ENCODE measurements at places on chromosomes 7 and 10.

GRCh38 chr10:47300429-47300931, 483 bp downstream of the GDF10 start:
- DNase-seq: no peak

GRCh38 chr10:128011059-128011979, 104.4 kb downstream of the PTPRE start:
- peak; percentile 33 for DNase-seq

DNA sequence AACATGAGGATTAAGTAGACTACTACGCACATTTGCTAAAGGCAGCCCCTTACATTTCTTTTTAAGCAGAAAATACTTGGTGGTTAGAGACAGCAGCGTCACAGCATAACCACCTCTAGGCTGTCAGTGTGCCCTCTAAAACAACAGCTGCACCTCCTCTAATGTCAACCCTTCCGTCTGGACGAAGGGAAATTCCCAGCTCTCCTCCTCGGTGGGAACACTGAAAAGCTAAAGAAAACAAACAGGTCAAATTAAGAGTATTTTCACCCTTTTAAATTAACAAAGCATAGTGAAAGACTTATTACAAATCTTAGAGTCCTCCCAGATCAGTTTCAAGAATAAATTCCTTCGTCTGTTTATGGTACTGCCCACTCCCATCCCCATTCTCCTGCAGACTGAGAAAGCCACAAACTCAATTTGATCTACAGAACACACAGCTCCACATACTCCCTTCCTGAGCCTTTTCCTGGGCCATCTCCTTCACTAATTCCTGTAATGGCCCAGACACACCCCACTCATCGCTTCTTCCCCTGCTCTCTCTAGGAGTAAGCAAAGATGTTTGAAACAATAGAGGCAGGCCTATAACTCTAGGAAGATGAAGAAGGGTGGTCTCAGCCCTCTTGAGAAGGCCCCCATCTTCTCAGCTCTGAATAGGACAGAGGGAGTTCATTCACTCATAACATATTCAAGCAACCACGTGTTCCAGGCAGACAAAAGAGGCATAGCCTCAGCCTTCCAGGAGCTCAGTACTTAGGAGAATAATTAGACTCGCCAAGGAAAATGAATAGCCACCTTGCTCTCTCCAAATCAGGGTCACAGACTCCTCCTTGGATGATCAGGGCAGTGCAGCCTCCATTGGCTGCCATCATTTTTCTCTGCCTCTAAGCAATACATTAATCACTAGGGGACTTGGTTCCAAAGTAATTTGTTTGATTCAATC, 47.5 kb upstream of the HNRNPH3 start:
- no peak for DNase-seq

DNA sequence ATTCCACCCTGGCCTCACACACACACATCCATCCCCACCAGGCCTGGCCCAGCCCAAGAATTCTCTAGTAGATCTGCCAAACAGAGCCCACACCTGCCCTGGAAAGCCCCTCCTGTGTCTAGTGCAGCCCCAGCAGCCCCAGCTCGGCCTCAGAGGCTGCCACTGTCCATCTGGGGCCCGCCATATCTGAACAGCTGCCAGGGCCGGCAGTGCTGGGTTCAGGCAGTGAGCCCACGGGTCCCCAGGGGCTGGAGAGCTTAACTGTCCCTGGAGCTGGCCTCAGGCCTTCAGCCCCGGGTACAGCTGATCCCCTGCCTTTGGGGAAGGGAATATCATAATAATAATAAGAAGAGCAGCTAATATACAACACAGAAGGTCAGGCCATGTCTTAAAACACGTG, 574 bp downstream of the MYL10 start:
- no peak for DNase-seq

- peak; percentile 51 for DNase-seq
Observed at GRCh38 chr7:30163231-30163894, 28.6 kb downstream of the MTURN start.

DNA sequence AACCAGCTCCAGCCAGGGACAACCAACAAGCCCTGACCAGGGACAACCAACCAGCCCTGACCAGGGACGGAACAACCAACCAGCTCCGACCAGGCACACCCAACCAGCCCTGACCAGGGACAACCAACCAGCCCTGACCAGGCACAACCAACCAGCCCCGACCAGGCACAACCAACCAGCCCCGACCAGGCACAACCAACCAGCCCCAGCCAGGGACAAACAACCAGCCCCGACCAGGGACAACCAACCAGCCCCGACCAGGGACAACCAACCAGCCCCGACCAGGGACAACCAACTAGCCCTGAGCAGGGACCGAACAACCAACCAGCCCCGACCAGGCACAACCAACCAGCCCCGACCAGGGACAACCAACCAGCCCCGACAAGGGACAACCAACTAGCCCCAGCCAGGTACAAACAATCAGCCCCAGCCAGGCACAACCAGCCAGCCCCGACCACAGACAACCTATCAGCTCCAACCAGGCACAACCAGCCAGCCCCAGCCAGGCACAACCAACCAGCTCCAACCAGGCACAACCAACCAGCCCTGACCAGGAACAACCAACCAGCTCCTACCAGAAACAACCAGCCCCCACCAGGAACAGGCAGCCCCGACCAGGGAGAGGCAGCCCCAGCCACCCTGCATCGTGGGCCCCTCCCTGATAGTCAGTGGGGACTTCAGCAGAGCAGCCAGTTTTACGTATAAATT, 56.4 kb downstream of the PROSER2 start:
- DNase-seq: no peak

DNA sequence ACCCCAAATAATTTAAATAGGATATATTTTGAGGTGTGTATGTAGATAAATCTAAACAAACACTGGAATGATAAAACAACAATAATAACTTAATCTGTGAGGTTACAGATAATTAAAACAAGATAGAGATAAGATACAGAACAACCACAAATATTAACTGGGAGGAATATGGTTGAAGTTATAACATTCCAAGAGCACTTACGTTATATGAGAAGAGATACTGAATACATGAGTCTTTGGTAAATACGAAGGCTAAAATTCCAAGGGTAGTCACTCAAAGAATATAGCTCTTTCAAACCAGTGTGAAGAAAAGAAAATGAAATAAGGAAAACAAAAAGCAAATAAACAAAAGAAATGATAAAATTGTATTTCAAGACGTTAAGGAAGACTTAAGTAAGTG, 76.0 kb upstream of the MYO3A start:
- no peak for DNase-seq

DNA sequence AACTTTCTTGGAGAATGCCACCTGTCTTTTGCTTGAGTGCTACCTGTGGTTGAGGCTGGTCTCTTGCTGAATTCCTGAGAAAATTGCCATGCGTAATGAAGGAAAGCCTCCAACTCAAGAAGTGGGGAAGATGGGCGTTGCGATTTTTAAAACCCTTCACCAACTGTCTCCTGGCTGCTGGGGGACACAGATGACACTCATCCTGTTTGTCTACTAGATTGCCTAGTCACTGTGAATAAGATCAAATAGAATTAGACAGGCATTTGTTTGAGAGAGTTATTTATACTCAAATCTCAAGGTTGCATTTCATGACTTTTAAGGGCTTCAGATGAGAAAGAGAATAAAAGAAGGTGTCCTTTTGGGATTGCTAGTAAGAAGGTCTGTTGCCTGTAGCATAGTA, 84.3 kb upstream of the MTPN start:
- DNase-seq: no peak

GRCh38 chr7:67753891-67754290, 757.3 kb downstream of the TYW1 start:
- DNase-seq: no peak

GRCh38 chr7:11191574-11192220, 218.0 kb downstream of the PHF14 start:
- DNase-seq: no peak

DNA sequence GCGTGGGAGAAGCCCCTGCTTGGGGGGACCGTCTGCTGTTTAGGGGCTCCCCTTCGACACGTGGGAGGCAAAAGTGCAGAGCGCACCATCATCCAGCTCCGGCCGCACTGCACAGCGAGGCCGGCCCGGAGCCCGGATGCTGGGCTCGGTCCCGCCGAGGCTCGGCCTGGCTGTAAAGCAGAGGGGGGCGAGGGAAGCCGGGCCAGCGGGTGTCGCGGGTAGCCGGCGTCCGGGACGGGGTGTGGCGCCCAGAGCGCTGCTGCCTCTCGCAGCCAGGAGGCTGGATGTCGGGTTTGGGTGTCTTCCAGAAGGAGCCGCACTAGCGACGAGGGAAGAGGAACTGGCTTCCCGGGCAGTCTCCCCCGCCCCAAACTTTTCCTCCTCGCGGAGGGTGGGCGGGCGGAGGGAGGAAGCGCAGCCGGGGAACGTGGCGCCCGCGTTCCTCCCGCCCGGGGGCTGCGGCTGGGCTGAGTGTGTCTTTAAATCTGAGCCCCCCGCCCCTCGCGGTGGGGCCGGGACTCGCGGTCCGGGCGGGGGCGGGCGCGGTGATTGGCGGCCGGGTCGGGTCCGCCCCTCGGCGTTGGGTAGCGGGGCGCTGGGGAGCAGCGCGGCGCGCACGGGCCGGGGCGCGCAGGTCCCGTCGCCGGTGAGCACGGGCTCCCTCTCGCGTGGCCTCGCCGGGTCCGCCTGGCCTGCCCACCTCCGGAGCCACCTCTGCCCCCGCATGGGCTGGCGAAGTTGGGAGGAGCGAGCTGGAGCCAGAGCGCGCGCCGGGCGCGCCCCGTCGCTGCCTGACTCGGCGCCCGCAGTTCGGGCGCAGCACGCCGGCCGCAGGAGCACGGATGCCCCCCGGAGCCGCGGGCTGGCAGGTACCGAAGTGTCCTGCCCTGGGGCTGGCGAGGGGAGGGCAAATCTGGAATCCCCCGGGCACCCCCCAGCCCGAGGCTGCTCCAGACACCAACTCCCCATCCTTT, at the start of gene PALD1:
Gene PALD1, plus strand, starts transcription at position 577 of the 974 bp plus-strand sequence. CDS start 47,185 bp downstream, outside the sequence.
- peak; percentile 5 for DNase-seq

GRCh38 chr7:128191136-128191844, 49.8 kb upstream of the LEP start:
- no peak for DNase-seq

DNA sequence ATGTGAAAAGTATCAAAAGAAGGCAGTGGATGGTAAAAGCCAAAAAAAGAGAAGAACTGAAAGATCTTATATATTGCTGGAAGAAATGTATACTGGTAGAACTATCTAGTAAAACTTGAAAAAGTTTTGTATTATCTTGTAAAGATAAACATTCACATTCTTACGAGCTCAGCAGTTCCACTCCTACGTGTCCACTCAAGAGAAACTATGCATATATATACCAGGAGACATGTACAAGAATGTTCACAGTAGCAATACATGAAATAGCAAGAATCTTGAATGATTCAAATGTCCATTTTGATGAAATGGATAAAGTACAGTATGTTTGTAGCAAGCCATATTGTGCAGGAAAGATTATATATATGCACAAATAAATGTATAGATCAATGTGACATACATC, 155.0 kb downstream of the RNF133 start:
- no peak for DNase-seq

DNA sequence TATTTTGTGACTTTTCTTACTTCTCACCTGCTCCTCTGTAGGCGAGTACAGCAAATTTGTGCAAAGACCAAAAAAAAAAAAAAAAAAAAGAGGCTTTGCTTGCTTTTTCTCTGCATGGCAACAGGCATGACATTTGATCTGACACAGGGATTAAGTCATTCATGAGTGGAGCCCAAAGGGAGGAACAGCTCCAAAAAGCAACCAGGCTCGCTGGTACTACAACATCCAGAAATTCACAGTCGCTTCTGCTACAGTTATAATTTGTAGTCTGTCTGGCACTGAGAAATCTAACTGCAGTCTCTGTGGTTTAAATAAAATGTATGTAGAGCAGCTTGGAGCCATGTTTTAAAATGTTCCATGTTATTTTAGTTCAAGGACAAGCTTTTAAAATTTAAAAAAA, 31.7 kb downstream of the MKX start:
- DNase-seq: no peak

DNA sequence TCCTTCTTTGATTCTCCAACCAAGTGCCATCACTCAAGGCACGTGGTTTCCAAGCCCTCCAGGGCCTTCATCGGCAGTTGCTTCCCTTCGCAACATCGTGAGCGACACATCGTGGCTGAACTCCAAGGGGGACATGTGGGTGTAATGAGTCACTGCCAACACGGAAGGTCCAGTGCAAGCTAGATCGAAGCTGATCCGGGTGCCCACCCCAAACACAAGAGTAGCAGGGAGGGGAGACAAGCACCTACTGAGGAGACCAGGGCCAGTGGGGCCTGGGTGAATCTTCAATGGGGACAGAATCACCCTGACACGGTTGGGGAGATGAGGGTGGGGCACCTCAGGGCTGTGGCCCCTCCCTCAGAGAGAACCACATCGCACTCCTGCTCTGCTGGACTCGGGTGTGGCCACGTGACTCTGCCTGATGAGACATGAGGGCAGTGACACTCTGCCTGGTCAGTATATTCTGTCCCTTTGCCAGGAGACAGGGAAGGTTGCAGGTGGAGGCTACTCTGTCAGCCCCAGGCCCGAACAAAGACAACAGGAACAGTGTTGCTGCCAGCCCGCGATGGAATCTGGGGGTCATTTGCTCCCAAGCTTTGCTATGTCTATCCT, 36.8 kb upstream of the HSPA12A start:
- DNase-seq: no peak

DNA sequence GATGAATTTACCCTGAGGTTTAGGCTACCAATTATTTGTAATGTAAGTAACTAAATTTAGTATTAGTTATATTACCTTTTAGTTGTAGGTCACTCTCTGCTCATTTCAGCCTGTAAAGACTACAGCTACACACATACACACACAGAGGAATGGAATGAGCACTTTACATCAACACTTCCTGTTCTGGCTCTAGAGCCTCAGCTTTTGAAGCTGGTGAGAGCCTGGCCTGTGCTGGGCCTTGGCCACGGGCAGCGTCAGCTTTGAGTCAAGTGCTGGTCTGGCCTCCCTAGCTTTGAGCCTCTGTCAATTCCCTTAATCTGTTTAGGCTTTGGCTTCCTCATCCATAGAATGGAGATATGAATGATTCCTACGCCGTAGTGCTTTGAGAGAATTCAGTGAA, 141.7 kb downstream of the EGFR start:
- no peak for DNase-seq

- no peak for DNase-seq
Observed at GRCh38 chr7:151428378-151429236, 11.3 kb downstream of the CRYGN start.

GRCh38 chr10:125057158-125058001, 103.0 kb downstream of the CTBP2 start:
- no peak for DNase-seq

DNA sequence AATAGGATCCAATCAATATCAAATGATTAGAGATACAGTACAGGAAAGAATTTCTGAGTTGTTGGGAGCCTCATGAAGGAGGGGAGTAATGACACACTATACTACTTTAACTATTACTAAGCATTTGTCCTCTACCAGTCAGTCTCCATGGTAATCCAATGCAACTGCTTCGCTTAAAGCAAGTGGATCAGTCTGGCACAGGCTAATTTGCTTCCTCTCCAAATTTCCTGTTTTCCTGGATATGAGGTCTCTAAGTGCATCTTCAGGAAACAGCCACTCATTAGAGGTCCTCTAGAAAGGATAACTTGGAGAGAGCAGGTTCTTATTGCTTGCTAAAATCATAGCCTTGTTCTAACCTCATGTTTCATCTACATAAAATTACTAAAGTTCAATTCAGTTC, 8.4 kb upstream of the SEPTIN7 start:
- no peak for DNase-seq

Data from NCI-H1105 (cell line).